ENCODE measurements at places on chromosomes 12 and 14. TPM values are rescaled to one million over a fixed set of nuclear protein-coding genes. Genes with fewer than 3 reads are reported as not detected.

The TOMM20L gene
- not detected for total RNA-seq

The MMP17 gene
- not detected for total RNA-seq

The TGFB3 gene
- total RNA-seq: 9.3 TPM

The CFAP54 gene
- 0.24 TPM for total RNA-seq

The PAX9 gene
- total RNA-seq: 0.23 TPM

The CLEC6A gene
- not detected for total RNA-seq

The CD163L1 gene
- not detected for total RNA-seq

The FAM181A gene
- not detected for total RNA-seq

The MAGOHB gene
- total RNA-seq: 42.7 TPM

The ETFBKMT gene
- total RNA-seq: 1.3 TPM

The CREBL2 gene
- total RNA-seq: 27.7 TPM

The INSM2 gene
- not detected for total RNA-seq

The KRT8 gene
- 0.65 TPM for total RNA-seq

The GUCY2C gene
- total RNA-seq: not detected

The STAC3 gene
- 3.5 TPM for total RNA-seq

The CABP1 gene
- not detected for total RNA-seq

The HVCN1 gene
- 12.8 TPM for total RNA-seq

The PTHLH gene
- total RNA-seq: not detected

The CCDC177 gene
- not detected for total RNA-seq

The ZC3H10 gene
- 7.4 TPM for total RNA-seq

The POTEG gene
- total RNA-seq: not detected

The SINHCAF gene
- 216 TPM for total RNA-seq

The PIANP gene
- total RNA-seq: 0.76 TPM

The GDF3 gene
- not detected for total RNA-seq
